ENCODE measurements at places on chromosomes 16 and 17.

GRCh38 chr17:360092-360750 lies 7.6 kb upstream of the RPH3AL start:
- DNase-seq = no peak

GRCh38 chr17:14198575-14198974 lies 38.1 kb downstream of the CDRT15 start:
- DNase-seq = no peak

- no peak for DNase-seq
Observed at GRCh38 chr17:40675905-40676304, 10.9 kb upstream of the KRT222 start.

GRCh38 chr16:12245921-12246720 lies 269.6 kb downstream of the SNX29 start:
- DNase-seq = no peak

GRCh38 chr16:75433732-75434413 lies 570 bp upstream of the CFDP1 start:
- peak; percentile 87 for DNase-seq

DNA sequence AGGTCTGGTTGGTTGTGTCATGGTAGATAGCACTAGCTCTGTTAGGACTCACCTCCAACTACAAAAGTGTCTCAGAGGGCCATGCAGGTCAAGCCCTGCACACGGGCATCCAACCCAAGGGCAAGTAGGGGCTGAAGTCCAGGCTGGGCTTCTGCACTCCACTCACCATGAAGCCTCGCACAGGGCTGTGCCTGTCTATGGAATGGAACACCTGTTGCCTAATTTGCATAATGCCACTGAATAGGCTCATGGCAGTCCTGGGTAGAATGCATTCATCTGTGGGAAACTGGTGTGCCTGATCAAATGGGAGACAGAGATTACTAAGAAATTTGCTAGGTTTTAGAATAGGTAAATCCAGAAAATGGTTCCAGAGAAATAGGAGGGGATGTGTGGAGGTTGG lies 8.0 kb upstream of the AKAP1 start:
- no peak for DNase-seq
